ENCODE measurements at places on chromosomes 13 and 19.

DNA sequence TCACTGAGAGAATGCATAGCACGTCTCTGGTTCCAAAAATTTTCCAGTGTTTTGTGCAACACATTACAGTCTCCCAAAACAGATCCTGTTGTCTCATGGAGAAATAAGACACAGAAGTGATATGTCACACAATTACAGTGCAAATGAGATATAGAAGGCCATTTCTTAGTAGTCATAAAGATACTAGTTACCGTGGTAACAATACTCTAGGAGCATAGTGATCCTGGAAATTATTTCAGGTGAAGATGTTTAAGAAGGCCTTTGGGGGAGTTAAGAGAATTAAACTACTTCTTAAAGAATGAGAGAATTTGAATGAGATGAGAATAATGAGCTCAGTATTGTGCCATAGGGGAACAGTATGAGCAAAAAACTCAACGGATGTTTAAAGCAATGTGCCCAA, 628.0 kb upstream of the MIR17HG start:
- no peak for DNase-seq

DNA sequence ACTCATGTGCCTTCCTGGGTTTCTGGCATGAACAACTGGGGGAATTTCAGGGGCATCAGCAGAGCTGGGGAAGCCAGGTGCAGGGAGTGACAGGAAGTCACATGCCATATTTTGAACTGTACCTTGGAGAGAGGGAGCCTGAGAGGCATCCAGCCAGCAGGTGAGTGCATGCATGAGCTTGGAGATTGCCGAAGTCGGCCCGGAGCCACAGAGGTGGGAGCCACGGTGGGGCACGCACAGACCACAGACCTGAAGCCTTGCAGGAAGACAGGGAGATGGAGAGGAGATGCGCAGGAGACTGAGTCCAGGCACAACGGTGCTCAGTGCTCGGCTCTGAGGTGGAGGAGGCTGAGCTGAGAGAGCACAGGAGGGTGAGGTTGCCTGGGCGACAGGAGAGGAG, 55.1 kb downstream of the CDADC1 start:
- DNase-seq = no peak

DNA sequence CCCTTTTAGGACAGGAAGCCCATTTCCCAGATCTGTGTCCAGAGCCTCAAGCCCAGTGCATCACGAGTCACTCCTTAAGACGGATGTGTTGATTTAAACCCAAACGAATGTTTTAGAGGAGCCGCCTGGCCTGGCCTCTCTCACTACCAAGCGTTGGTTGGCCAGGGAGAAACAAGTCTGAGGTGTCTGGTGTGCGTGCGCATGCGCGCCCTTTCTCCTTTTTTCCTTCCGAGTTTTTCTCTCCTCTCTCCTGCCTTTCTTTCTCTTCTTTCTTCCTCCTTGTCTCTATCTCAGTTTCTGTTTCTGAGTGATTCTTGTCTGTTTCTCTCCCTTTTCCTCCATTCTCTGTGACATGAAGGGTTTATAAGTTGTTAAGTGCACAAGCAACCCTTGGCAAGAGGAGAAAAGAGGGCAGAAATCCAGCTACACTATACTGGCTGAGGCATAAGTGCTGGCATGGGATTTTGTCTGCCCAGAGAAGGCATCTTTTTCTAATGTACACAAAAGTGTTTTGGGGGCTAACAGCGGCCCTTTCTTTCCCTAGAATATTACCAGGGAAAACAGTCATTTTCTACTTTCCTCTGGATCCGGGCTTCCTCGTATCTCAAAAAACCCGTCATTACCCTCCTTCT, 170.5 kb downstream of the DNAJC15 start:
- no peak for DNase-seq

DNA sequence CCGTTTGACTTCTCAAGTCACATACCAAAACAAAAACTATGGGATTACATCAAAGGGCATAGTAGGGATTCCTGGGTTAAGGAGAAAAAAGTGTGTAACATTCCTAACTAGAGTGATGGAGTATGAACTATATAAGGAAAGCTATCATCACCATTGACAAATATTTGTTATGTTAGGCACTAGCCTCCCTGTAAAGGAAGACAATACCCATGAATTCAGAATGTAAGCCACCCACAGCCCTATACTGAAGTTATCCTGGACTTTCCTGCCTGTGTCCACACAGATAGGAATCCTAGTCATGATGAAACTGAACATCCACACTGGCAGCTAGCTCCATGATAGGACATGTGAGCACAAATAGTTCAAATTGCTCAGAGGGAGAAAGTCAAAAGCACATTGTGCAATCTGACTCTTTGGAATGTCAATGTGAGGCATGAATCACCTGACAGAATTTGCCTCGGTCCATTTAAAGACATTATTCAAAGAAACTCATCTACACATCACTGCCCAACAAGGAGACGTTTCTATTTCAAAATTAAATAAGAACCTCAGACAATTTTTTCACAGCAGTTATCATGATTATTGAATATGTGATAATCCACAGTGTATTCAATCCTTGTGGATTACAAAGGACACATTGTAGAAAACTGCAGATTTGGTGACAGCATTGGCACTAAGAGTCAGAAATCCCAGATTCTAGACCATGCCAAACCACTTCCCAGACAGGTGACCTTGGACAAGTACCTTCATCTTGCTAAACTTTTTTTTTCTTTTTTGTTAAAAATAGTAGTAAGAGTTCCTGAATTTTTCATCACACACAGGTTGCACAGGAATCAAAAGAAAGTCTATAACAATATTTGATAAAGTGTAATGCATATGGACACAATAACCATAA, 529.3 kb downstream of the IRS2 start:
- DNase-seq = peak; percentile 95

- no peak for DNase-seq
Measured at GRCh38 chr13:113552786-113553434, 31.6 kb upstream of the TFDP1 start.
